Stimulated activated CD4-positive, alpha-beta T cell treated with anti-CD3 and anti-CD28 coated beads, Interleukin-1b, Interleukin-23, amount 100 ng/mL, for 24 hours (primary cell): ENCODE measurements at places on chromosomes 3 and 15.

DNA sequence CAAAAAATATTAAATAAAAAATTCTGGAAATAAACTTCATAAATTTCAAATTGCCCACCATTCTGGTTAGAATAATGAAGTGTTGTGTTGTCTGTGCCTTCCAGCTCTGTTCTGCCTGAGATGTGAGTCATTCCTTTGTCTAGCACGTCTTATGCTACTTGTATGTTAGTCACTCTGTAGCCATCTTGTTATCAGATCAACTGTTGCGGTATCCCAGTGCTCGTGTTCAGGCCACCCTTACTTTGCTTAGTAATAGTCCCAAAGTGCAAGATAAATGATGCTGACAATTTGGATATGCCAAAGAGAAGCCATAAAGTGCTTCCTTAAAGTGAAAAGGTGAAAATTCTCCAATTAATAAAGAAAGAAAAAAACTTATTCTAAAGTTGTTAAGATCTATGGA, 527.5 kb downstream of the NAALADL2 start:
- no peak for DNase-seq

DNA sequence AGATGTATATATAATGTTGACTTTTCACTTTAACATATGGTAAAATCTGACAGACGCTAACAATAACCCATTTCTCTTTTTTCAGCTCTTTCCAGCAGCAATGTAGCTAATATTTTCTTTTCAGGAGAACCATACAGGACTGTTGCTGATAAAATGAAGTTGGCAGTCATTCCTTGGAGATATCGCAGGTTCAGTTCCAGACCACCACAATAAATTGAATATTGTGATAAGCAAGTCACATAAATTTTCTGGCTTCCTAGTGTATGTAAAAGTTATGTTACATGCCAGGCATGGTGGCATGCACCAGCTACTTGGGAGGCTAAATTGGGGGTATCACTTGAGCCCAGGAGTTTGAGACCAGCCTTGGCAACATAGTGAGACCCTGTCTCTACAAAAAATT, 31.9 kb upstream of the TM4SF1 start:
- DNase-seq: no peak

DNA sequence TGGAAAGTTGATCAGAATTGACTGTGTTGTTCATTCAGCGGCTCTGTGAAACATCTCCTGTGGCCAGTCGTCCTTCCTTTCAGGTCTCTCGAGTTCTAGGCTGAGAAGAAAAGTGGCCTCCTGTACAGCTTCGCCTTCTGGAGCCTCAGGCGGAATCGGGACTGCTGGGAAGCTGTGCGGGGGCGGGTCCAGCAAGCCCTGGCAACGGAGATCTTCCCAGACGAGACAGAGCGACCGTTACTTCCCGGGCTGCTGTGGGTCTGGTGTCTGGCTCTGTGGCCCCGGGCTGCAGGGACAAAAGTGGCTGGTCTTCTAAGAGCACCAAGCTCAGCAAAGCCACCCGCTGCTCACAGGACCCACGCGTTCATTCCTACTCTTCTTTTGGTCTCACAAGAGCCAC, 88.6 kb upstream of the CACNA2D3 start:
- no peak for DNase-seq

DNA sequence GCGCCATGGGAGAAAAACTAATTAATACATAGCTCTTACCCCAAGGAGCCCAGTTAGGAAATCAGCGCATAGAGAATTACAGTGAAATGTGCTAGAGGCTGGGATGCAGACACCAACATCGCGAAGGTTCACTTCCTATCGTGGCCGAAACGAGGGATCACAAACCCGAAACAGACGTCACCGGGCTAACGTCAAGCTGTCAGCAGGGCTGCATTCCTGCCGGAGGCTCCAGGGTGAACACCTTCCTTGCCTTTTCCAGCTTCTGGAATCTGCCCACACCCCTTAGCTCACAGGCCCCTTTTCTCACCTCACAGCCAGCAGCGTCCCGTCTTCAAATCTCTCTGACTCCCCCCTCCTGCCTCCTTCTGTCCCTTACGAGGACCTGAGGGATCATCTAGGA, 13.0 kb downstream of the GP5 start:
- no peak for DNase-seq

GRCh38 chr3:16912400-16913263, 27.9 kb downstream of the PLCL2 start:
- no peak for DNase-seq

- DNase-seq: no peak
These were observed 1.9 kb upstream of the ADPGK start for GRCh38 chr15:72785432-72785831.

- DNase-seq: no peak
These were observed 25.9 kb downstream of the DUOX1 start for GRCh38 chr15:45155739-45156138.

DNA sequence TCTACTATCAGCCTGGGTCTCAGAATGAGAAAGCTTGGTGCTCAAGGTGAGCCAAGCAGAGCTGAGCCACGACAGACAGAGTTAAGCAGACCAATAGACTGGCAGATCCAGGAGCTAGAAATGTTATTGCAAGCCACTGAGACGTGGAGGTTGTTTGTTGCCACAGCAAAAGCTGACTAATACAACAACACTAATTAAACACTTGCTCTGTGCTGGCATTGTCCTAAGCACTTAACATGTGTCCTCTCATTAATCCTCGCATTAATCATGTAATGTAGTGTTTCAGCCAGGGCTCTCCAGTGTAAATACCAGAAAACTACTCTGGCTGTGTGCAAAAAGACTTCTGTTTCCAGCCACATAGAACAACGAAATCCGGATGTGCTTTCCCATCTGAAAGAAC, 11.6 kb upstream of the SPSB4 start:
- no peak for DNase-seq

DNA sequence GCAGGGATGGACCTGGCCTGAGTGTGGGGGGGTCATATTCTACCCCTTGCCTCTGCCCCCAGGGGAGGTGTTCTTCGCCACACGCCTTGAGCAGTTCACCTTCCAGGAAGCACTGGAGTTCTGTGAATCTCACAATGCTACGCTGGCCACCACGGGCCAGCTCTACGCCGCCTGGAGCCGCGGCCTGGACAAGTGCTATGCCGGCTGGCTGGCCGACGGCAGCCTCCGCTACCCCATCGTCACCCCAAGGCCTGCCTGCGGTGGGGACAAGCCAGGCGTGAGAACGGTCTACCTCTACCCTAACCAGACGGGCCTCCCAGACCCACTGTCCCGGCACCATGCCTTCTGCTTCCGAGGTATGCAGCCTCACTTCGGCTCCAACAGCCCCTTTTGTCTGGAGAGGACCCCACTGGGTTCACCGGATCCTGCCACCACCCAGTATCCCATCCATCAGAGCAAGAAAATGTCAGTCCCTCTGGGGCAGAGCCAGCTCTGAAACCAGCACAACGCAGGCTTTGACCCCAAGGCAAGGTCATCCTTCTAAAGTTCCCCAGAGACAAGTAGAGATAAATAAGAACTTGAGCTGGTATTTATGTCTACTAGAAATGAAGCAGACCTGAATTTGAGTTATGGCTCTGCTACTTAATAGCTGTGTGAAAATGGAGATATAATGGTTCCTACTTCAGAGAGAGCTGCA, 45.8 kb downstream of the HAPLN3 start:
- no peak for DNase-seq

DNA sequence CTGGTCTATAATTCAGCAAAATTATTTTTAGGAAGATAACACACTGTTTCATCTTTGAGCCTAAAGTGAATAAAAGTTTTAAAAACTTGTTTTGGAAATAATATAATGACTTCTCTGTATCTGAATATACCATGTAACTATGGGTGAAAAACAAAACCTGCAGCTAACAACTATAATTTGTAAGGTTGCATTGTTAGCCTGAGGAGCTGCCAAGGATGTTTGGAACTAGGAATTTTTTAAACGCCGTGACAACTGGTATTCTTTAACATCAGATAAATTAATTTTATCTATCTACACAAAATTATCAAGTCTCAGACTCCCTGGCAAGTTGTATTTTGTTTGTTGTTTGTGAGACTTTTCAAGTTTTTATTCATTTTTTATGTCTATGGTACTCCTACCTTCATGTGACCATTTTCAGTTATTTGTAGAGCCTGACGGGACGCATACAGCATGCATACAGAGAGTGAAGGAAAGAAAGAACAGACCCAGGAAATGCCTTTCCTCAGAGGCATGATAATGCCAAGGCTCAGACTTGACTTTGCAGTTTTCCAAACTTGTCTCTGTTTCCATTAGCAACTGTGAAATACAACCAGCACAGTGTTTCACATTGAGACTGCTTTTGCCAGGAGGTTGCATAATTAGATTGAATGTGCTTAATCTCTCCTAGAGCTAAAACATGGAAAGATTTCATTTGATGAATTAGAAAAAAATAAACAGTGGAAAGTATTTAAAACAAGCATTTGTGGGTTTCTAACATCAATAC, 60.8 kb upstream of the ARHGEF26 start:
- DNase-seq: no peak

DNA sequence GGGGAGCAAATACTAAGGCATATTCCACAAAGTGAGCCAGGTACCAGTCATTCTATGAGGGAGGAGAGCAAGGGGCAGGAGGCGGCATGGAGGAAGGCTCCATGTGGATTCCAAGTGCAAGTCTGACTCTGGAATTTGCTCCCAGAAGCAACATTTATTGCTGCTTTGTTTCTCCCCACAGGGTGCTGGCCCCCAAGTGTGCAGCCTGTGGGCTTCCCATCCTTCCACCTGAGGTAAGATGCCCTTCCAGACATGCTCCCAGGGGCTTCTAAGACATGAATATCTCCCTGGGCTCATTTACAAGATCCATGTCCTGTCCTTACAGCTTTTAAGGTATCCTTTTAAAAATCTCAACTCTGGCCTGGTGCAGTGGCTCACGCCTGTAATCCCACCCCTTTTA, 15.9 kb upstream of the SACM1L start:
- no peak for DNase-seq

DNA sequence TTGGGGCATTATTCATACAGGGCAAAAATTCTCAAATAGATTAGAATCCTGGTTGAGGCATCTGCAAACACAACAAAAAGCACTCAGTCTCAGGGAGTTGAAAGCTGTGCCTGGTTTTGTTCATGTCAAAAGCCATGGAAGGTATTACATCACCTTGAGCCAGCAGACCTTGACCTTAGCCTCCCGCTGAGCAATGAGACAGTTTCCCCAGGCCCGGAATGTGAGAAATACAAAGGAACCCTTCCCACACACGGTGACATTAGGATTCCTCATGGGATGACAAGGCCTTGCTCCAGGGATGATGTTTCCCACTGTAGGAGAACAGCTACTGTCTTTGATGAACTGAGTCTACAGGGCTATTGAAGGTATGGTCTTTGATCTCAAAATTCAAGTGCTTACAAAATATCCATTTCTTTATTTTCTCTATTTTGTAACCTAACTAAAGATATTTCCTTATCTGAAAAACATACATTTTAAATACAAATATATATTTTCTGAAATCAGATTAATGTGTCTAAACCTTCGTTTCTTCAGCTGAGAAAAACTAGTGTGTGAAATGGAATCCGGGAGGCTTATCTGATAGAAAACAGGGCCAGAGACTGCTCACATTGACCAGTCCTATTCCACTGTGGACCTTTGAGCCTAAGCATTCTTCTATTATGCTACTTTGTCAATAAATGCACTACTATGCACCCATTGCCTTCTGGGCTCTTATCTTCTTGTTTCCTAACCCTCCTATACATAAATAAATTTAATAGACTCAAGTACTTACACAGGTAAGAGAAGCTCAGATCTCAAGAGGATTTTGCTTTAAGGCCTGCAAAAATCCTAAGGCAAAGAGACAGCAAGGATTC, 298.2 kb downstream of the KBTBD8 start:
- DNase-seq: no peak

DNA sequence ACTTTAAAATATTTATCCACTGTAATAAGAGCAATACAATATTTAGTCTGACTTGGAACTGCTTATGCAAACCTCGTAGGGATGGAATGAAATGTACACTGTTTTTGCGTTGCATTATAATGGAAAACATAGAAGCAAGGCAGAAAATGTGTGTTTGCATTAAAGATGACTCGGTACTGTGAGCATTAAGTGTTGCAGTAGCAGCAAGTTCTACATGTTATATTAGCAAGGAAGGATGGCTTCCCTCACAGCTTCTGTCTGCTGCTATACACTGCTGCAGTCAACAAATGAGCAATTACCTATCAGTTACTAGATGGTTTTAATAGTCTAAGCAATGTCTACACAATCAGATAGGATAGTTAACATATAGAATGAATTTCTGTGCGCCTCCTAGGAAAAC, 75.4 kb downstream of the CDIN1 start:
- no peak for DNase-seq

GRCh38 chr3:97927704-97928103, 44.5 kb downstream of the RIOX2 start:
- no peak for DNase-seq

DNA sequence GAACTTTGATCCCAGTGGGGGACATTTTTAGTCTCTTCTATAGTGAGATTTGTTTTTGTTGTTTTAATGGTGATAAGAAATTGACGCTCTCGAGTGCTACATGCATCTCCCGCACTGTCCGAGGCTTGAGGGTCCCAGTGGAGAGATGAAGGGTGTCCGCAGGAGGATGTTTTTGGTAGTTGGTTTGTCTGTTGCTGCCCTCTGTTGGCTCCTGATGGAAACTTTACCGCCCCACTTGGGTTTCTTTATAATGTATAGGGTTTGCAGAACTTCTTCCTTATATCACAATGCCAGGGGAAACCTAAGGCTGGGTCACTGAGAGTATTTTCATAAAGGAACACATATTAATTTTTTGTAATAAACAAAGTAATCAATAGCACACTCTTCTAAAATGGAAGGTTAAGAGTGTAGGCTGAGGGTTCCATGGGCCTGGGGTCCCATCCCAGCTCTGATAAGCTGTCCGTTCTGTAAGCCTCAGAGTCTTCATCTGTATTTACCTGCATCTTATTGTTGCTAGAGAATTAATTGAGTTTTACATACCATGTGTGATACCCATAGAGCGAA, 185.3 kb upstream of the FEZF2 start:
- no peak for DNase-seq

GRCh38 chr15:98775498-98776230, 127.3 kb downstream of the IGF1R start:
- no peak for DNase-seq

GRCh38 chr3:135159681-135160247, 364.7 kb downstream of the EPHB1 start:
- DNase-seq: no peak

DNA sequence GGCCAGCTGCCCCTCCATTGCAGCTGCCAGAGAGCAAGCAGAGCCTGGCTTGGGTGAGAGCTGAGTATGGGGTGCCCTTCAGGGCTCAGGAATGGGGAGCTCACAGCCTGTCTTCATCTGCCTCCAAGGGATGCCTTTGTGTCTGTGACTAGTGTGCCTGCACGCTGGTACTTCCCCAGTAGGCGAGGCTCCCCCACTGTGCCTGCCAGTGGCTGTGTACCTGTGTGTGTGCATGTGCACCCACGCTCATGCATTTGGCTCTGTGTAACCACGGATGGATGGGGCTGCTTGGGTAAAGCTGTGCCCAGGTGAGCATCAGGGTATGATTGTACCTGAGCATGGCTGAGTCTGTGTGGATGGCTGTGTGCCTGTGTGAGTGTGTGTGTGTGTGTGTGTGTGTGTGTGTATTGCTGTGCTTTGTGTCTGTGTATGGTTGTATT, 2.3 kb upstream of the GRM2 start:
- DNase-seq: no peak

- no peak for DNase-seq
These were observed 24.2 kb upstream of the PIAS1 start for GRCh38 chr15:68029959-68030358.
